ENCODE measurements at places on chromosomes 13 and 19. TPM values are rescaled to one million over a fixed set of nuclear protein-coding genes. Genes with fewer than 3 reads are reported as not detected.

DNA sequence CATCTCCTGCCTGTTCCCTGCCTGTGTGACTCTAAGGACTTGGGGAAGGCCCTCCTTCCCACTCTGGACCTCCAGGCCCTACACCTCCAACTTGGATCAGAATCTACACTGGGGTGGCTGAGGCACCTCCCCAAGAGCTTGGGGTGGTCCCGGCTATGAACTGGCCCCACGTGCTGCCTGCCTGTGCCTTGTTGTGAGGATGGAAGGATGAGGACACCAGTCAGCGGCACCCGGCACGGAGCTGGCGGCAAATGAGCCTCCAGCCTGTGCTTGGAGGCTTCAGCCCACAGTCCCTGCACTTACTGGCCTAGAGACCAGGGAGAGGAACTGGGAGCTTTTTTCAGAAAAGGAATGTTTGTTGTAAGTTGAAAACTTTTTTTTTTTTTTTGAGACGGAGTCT, 8.5 kb downstream of the AKAP8 start:
- DNase-seq, result no peak

GRCh38 chr19:18731562-18732008, 48.1 kb downstream of the CRTC1 start:
- DNase-seq, result no peak

DNA sequence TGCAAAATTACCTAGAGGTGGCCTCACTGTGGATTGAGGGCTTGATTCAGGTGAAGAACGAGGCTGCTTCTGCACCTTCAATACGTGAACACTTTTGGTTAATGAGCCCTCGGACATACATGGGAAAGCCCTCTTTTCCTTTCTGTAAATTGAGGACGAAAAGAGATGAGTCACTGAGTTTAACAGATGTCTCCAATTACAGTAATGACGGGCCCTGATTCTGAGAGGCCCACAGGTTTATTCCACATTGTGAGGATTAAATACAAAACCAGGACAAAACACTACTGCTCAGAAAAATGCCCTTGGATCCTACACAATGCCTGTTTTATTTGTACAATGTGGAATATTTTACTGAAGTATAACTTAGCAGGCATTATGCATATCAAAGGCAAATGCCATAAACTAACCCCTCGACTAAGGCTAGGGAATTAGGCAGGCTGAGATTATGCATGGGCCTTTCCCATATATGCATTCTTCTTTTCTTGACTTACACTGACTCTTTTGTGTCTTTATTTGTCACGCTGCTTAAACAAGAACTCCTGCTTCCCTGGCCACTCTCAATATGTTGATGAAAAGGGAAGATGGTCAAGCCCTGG, 819.9 kb downstream of the OLFM4 start:
- DNase-seq, result no peak

DNA sequence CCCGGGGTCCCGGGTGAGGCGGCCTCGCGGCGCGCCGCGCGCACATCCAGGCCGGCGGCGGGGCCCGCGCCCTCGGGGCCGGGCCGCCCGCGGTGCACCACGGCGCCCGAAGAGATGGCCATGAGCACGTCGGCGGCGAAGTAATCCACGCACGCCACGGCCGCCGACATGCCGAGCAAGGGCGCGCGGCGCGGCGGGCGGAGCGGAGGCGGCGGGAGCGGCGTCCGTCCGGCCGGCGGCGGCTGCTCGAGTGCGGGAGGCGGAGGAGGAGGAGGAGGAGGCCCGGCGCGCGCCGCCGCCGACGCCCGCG, at the start of gene KLF16:
KLF16 (minus strand) TSS at position 252 of the 310 bp plus-strand sequence; CDS start at position 170, 82 bp downstream.
- DNase-seq, result no peak

- no peak for DNase-seq
Measured at GRCh38 chr13:36857253-36857652, 38.2 kb downstream of the RFXAP start.

DNA sequence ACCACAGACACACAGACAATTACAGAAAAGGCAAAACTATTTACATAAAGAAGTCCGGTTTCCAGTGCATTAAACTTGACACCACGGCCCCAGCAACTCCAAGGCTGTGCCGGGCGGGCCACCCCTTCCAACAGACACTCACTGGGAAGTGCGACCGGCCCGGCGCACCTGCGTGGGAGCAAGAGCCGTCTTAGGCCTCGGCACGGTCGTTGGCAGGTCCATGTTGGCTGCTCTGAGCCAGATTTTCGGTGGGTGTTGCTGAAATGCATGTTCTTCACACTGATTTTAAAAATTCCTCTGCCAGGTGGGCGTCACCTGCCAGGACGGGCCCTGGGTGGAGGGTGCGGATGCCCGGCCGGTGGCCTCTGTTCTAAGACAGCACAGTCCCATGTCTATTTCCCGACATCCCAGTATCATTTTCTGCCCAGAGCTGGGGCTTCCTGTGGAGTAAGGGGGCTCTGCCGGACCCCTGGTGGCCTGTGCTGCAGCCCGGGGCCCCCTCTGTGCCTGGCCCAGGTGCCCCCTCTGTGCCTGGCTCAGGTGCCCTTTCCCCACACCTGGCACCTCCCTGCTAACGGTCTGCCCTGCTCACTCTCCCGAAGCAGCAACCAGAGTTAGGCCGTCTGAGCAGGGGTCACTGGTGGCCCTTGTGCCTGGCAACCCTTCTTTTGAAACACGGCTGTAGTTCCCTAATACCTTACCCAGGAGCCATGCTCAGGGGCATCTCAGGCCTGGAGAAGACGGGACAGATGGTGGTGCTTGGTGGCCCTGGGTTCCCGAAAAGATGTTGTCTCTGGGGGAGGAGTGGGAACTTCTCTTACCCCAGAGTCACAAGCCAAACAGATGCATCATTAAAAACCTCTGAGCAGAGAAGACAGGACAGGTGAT, 9.2 kb downstream of the TMEM255B start:
- DNase-seq, result no peak

DNA sequence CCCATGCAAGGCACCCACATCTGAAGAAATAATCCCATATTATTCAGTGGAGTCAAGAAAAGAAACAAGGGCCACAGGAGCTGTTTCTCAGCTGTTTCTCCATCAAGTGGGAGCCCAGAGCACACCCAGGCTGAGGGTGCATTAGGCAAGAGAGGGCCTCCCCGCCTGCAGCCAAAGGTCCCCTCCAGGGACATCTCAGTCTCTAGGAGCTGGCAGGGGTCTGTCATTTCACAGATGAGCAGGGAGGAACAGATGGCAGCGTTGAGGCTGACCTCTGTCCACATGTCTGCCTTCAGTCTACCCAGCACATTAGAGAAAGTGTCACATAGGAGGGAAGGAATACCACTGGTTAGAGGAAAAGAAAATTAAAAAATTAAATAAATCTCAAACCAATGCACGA, 157.7 kb downstream of the ZNF536 start:
- DNase-seq, result no peak

- DNase-seq, result peak; percentile 28
Measured at GRCh38 chr19:46349311-46349993, 2.6 kb downstream of the PPP5C start.

Gene ZNF491
- total RNA-seq, result 4.4 TPM

Gene LRRC63
- 0.81 TPM for total RNA-seq

Gene DAND5
- total RNA-seq, result not detected

Gene FFAR2
- total RNA-seq, result not detected

Gene SOX1
- total RNA-seq, result not detected

Gene MKNK2
- 76.6 TPM for total RNA-seq

Gene CD37
- total RNA-seq, result not detected

Measured in cardiac muscle cell (in vitro differentiated cells and primary cell).